Caco-2 (cell line): ENCODE measurements at places on chromosomes 4 and X. TPM values are rescaled to one million over a fixed set of nuclear protein-coding genes. Genes with fewer than 3 reads are reported as not detected.

The TMEM150C gene
- 5.0 and 5.7 TPM in 2 replicates for total RNA-seq

- H3K36me3 ChIP-seq = no peaks in the 10 kb centered on the region
- H3K4me3 ChIP-seq = no peak overlapping the region
- DNase-seq = no peak
- H3K27me3 ChIP-seq = no peaks in the 10 kb centered on the region
These were observed 53.6 kb downstream of the SLC7A11 start for GRCh38 chr4:138188406-138189084.

DNA sequence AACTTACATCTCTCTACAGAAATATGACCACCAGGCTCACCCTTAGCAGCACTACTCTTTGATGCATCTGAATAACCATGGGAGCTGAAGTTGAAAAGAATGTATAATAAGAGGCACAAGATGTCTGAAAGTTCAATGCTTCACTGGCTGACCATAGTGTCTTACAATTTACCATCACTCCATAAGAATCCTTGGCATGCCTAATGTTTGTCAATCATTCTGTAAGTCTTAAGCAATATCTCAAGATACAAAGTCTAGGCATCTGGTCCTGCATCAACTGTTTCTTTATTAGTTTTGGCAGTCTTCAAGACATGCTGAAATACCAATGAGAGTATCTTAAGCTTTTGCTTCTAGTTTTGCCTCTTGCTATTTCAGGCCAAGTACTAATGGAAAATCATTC lies 755.5 kb downstream of the STIM2 start:
- H3K4me1 ChIP-seq = no peaks in the 10 kb centered on the region
- H3K4me3 ChIP-seq = no peak overlapping the region
- H3K36me3 ChIP-seq = no peaks in the 10 kb centered on the region
- H3K27me3 ChIP-seq = no peaks in the 10 kb centered on the region

The DCAF8L2 gene
- total RNA-seq = not detected in 2 replicates

DNA sequence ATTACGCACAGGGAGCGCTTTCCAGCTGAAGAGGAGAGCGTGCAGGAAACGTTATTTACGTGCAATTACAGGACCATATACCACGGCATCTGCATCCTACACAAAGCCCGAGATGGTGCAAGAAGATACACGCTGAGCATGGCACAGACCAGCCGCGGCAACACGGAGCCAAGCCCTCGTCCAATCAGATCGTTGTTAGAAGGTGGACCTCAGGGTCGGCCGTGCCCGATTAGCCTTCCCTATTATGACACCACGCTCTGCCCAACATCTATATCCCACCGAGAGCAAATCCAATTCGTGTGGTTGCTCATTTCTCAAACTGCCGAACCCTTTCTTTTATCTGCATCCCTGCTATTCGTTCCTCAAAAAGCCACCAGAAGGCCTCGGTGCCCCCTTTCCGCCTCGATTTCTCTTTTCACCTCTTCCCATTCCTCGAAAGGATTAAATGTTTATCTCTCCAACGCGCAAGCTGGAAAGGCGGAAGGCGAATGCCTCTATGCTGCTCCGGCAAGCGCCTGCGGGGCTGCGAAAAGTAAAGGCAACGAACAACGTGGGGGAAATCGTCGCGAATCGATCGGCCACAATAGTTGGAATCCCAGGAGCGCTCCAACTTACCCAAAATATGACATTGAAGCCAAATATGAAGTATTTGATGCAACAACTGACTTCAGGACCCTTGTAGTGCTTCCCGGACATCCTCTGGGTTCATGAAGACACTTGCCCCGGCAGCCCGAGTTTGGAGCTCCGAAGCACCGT lies 702 bp downstream of the TSPAN5 start:
- H3K4me3 ChIP-seq = peak overlapping the region; percentile 80
- no peaks in the 10 kb centered on the region for H3K27me3 ChIP-seq
- H3K36me3 ChIP-seq = no peaks in the 10 kb centered on the region
- H3K4me1 ChIP-seq = peaks cover 40% of the 10 kb centered on the region

- no peak overlapping the region for H3K27ac ChIP-seq
- H3K4me3 ChIP-seq = no peak overlapping the region
- DNase-seq = peak; percentile 3
- H3K27me3 ChIP-seq = no peaks in the 10 kb centered on the region
- no peaks in the 10 kb centered on the region for H3K36me3 ChIP-seq
These were observed 30.9 kb downstream of the GATB start for GRCh38 chr4:151729731-151730559.

DNA sequence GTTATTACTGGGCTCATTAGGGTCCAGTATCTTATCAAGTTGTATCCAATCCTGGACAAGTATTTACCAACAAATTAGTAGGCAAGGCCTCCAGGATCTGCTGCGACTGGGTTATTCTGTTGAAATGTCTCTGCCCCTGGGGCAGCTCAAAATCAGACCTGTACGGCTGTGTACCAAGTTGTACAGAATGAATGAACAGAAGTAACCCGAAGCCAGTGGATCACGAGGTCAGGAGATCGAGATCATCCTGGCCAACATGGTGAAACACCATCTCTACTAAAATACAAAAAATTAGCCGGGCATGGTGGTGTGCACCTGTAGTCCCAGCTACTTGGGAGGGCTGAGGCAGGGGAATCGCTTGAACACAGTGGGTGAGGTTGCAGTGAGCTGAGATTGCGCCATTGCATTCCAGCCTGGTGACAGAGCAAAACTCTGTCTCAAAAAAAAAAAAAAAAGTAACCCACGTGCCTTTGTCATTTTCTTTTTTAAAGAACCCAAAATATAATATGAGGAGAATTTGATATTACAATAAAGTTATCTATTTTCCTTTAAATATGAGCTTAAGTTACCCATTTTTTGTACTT lies 127.3 kb downstream of the CBR4 start:
- no peak overlapping the region for H3K4me3 ChIP-seq
- H3K36me3 ChIP-seq = no peaks in the 10 kb centered on the region
- H3K27me3 ChIP-seq = no peaks in the 10 kb centered on the region

- no peak overlapping the region for H3K27ac ChIP-seq
- no peak overlapping the region for H3K4me3 ChIP-seq
- H3K27me3 ChIP-seq = no peaks in the 10 kb centered on the region
- no peak for DNase-seq
- H3K36me3 ChIP-seq = no peaks in the 10 kb centered on the region
These were observed 105.9 kb upstream of the ADRA2C start for GRCh38 chr4:3660086-3660927.
